ENCODE measurements at places on chromosomes 11 and 22.

DNA sequence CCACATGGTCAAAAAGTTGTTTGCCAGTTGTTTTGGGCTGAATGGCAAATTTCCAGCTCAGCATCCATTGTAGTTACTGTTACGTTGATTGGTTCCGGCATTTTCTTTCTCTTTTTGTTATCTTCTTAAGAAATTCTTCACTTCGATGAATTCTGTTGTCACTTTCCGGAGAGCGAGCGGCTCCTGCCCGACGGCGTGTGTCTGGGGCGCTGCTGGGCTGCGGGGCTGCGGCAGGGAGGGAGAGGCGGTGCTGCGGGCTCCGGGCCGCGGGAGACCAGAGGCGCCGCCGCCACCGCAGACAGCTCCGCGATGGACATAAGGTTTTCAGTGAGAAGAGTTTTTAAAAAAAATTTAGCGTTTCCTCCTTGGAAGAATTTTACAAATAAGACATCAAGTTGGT, 117.4 kb downstream of the RRM1 start:
- no peak for DNase-seq

GRCh38 chr22:31896472-31896871, 47.9 kb upstream of the YWHAH start:
- DNase-seq, result no peak

- no peak for DNase-seq
Measured at GRCh38 chr11:77093056-77093891, 9.4 kb upstream of the OMP start.

DNA sequence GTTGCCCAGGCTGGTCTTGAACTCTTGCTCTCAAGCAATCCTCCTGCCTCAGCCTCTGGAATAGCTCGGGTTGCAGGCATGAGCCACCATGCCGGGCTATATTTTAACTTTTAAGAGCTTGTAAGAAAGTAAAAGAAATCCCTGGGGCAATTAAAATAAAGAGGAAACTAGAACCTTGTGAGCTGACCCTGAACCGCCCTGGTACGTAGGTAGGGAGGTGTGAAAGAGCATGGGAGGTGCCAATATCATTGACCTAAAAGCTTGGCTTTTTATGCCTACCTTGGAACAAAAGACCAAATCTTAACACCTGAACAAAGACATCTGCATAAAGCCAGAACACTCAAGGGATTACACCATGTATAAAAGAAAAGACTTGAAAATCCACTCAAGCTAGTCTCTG, 595.1 kb downstream of the SOX6 start:
- DNase-seq, result no peak

- DNase-seq, result no peak
Measured at GRCh38 chr22:42930810-42931420, 73.8 kb upstream of the ARFGAP3 start.

GRCh38 chr11:92978271-92979111, 9.0 kb downstream of the MTNR1B start:
- DNase-seq, result no peak

DNA sequence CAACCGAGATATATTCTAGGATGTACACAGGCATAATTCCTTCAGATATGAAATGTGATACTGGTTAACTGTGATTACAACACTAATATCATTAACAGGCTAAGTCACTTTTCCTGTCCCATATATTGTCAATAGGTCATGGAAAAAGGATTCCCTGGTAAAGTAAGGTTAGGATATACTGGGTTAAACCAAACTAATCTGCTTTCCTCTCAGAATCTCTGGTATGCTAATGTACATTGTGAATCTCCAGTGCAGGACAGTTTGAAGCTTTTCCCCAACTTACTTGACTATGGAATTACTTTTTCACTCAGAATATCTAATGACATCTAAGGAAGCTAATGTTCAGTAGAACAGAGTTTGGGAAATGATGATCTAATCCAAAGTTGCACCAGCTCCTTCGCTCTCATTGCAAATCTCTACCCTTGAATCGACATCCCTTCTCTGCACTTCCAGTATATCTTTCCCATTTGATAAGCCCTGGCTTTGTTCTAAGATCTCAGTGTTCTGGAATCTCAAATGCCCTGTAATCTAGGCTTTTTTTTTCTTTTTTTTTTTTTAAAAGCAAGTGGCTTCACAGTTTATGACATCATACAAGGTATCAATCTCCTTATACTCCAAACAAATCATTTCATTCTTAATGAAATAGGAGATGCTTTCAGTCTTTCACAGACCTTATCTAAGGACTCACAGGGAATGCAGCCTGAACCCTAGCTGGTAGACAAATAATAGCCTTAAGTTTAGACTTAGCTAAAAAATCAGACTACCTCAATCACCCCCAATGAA, 43.8 kb downstream of the COPB1 start:
- no peak for DNase-seq

DNA sequence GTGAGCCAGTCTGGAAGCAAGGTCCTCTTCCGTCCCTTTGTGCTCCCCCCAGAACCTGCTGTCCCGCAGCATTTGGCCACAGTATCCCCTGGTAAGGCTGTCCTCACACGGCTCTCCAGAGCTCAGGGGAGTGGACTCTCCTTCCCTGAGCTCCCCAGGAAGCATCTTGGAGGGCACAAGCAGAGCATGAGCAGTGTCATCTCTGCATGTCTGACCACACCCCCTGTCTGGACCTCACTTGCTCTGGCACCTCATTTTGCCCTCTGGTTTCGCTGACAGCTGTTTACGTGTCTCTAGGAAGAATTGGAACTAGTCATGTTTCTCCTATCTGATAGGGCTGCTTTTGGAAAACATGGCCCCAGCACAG, 15.5 kb downstream of the DCPS start:
- DNase-seq, result no peak

- DNase-seq, result no peak
Measured at GRCh38 chr22:44805711-44806110, 53.3 kb downstream of the ARHGAP8 start.

- no peak for DNase-seq
Measured at GRCh38 chr11:12868315-12869073, 140.6 kb upstream of the RASSF10 start.

DNA sequence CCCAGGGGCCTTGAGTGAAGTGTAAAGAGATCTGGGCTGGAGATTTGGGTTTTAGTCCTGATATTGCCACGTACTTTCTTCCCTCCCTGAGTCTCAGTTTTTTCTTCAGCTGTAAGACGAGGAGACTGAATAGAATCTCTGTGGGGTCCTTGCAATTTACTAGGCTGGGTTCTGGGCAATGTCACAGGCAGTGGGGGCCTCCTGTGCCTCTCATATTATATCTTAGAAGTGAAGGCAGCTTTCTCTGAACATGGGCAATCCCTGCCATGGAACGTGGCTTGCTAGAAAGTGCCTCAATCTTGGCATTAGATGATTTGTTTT, 62.0 kb upstream of the PTPRJ start:
- DNase-seq, result no peak

DNA sequence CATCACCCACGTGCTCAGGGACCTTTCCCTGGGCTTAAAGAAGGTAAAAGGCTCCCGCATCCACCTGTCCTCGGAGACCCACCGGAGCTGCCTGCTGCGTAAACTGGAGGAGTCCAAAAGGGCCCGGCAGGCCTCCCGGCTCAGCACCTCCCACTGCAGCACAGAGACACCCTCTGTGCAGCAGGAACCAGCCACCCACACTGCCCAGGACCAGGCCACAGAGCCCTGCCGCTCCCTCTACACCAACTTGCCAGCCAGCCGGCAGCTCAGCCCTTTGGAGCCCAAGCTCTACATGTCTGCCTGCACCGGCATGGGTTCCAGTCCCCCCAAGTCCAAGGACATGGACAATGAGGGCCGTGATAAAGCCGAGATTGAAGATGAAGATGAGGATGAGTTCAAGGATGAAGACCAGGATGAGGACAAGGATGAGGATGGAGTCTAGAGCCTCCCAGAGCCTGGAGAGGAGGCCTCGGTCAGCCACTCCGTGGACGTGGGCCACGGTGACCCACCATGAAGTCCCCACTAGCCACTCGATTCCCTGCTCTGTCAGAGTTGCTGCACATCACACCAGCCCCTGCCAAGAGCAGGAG, 4.2 kb downstream of the CCDC116 start:
- DNase-seq, result no peak

- DNase-seq, result no peak
Measured at GRCh38 chr11:114130629-114131277, 71.2 kb downstream of the ZBTB16 start.

DNA sequence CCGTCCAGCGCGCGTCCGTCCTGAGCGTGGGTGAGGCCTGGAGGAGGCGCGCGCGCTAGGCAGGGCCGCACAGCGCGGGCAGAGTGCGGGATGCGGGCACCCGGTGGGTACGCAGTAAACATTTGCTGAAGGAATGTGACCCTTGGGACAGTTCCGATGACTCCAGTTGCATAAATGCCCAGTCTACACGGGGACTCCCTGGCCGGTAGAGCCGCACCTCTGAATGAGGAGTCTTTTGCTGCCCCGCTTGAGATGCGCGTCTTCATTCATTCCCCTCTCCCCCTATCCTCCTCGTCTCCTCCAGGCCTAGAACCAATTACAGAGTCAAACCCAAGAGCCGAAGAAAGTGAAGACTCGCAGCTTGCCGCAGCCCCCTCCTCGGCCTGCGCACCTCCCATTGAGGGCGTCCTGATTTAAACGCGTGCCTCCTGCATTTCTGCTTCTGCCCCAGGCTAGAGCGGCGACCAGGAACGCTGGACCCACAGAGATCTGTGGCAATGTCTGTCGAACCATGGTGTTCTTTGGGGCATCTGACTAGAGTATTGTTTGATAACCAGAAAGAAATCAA, 729 bp upstream of the CHKB start:
- peak; percentile 35 for DNase-seq

DNA sequence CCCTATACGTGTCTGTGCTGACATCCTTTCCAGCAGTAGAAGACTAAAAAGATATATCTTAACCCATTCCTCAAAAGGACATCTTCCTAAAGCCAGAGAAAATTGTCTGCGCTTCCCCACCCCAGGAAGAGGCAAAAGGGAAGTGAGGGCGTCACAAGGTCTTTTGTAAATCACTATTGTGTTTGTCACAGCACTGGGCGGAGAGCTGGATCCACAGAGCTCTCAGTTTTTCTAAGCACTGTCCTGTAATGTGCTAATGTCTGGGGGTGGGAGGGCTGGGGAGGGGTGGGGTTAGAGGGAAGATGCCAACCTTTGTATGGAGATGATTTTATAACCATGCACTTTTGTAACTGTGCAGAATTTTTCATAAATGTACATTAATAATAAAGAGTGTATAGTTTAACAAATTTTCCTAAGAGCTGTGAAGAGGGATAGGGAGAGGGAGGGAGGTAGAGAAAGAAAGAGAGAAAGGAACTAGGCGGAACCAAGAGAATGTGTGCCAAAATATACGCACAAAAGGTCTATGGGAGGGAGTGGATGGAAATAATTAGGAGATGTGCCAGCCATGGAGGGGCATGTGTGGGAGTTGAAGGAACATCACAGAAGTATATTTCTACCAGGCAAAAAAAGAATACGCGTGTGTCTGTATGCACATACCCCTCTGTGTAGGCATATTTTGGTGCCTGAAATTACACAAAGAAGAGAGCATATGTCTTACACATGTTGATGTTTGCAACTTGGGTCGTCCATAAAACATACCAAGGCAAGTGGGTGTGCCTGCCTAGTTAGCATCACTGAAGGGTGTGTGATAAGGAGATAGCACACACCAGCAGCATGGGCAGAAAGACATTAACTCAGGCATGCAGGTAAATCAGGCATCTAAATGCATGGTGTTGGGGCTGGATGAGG, 9.8 kb downstream of the LRRC55 start:
- DNase-seq, result no peak

DNA sequence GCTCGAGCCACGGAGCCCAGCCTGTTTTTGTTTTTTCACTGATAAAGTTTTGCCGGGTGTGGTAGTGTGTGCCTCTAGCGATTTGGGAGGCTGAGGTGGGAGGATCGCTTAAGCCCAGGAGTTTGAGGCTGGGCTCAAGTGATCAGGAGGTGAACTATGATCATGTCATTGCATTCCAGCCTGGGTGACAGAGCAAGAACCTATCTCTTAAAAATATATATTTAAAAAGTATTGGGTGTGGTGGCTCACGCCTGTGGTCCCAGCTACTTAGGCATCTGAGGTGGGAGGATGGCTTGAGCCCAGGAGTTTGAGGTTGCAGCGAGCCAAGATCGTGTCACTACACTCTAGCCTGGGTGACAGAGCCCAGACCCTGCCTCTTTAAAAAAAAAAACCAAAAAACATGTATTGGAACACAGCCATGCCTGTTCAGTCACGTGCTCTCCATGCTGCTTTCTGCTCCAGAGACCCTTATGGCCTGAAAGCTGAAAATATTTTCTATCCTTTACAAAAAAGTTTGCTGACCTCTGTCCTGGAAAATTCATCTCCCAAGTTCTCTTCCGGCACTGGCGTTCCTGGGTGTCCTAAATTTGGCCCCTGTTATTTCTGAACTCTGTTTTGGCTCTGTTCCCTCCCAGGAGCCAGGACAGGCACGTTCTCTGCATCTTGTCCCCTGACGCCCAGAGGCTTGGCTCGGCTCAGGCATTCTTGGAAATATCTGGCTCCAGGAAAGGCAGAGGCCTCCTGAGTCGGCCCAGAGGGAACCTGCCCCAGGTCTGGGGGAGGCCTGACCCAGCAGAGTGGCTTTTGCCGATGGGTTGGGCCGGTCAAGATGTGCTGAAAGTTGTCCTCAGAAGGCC, 61.3 kb upstream of the PPP6R3 start:
- DNase-seq, result no peak

DNA sequence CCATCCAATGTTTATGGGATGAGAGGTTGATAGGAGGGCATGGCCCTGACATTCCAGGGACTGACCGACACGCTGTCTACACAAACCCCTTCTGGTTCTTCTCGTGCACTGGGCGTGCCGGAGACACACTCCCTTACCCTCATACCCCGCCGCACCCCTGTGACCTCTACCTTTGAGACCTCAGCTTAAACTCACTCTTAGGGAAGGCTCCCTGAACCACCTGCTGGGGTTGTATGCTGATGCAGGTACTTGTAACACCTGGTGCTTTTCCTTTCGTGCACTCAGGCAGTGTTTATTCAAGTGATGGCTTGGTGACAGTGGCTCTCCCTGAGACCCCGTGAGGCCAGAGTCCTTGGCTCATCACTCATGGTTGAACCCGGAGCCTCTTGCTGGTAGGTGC, 12.0 kb downstream of the PPARA start:
- no peak for DNase-seq

DNA sequence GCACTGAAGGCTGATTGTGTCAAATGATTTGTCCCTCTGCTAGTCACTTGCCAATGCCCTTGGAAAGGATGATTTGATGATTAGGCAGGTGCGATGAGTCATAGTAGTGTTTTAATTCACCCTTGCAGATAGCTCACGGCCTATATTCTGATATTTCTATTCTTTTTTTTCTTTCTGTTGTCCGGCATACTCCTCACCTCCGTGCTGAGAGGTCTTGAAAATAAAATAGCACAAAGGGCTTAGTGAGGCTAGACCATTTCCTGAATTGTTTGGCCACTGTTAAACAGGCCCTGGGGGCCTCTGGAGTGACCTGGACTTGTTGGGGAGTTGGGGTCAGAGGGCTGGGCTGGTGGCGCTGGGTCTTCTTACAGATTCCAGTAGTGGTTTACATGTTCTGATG, 99.8 kb downstream of the ZBTB16 start:
- no peak for DNase-seq
